ENCODE measurements at places on chromosomes 2 and 18.

GRCh38 chr2:27493948-27494283, 1.1 kb downstream of the FNDC4 start:
- no peak for DNase-seq

DNA sequence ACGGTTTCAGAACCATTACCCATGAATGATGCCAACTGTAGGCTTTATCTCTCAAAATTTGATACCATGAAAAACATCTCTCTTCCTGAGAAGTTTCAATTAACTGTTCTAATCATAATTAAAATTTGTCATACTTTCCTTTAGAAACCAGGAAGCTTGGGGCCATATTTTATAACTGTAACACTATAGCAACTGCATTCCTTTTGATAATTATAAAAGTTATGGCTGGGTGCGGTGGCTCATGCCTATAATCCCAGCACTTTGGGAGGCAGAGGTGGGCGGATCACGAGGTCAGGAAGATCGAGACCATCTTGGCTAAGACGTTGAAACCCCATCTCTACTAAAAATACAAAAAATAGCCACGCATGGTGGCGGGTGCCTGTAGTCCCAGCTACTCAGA, 70.6 kb downstream of the DNAH7 start:
- no peak for DNase-seq

- no peak for DNase-seq
Observed at GRCh38 chr2:235343156-235343774, 150.6 kb upstream of the AGAP1 start.

DNA sequence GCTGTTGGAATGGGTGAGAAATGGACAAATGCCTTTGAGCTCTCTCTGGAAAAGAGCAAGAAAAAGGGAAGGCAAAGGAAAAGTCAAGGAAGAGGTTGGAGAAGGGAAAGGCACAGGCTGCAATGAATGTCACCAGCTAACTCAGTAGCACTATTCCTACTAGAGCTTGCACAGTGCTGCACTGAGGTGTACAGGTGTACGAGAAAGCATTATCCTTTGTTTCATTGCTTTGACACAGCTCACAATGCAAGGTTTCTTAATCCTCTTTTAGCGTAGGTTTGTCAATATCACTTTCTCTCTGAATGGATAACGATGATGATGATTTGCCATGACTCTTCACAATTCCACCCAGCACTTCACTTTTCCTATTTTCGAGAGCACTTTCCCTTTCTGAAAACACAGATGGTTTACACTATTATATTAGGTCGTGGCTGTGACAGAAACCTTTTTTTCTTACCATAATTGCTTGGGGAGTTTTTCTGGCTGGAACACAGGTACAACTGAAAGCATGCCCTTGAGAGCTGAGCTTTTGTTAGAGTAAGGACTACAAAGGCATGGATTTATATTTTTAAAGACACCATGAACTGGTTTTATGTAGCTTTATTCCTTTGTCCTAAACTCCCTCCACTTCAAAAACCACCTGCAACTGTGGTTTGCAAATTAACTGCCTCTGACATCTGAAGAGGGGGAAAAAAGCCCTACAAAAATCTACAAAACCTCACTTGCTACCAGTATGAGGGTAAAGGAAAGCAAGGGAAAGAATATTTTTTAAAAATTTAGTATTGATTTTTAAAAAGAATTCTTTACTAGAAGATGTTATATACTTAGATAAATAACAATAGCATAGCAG, 265.5 kb downstream of the TGIF1 start:
- no peak for DNase-seq

GRCh38 chr18:10443001-10443400, 11.4 kb upstream of the APCDD1 start:
- no peak for DNase-seq

DNA sequence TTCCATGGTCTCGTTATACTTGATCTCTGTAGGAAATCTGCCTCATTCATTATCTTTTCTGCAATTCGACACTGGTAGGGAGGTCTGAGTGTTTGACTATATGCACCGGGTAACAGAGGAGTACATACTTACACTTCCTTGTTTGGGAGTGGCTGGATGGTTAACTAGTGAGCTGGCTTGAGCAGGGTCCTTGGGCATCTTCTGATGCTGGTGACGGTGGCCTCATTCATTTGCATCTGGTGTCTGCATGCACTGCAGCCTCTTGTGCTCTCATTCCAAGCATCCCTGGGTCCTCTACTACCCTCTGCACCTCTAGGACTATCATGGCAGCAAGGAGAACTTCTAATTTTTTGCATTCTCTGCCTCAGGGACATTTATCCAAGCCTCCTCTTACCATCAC, 100.0 kb upstream of the TCF4 start:
- no peak for DNase-seq

- DNase-seq = no peak
Observed at GRCh38 chr2:180495606-180496005, 484.8 kb upstream of the UBE2E3 start.
